ENCODE measurements at places on chromosomes 1 and 21.
A peak's percentile ranks its signal among the peaks of the same experiment; 100 is the strongest.

DNA sequence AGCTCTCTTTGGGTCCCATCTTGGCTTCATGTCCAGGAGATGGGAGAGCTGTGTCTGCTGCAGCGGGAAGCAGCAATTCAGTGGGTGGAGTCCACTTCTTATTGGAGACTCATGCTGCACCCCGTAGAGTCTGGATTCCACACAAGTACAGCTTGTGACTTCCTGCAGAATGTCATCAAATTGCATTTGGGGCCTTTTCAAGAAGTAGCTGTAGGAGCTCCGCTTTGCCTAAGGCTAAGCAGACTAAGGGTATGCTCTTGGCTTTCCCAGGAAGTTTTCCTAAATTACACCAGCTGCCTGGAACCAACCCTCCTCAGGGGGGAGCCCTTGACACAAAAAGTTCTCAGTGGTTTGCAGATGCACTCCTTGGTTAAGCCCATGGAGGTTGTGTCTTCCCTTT lies 5.7 kb upstream of the MOB3C start:
- no peak for DNase-seq

DNA sequence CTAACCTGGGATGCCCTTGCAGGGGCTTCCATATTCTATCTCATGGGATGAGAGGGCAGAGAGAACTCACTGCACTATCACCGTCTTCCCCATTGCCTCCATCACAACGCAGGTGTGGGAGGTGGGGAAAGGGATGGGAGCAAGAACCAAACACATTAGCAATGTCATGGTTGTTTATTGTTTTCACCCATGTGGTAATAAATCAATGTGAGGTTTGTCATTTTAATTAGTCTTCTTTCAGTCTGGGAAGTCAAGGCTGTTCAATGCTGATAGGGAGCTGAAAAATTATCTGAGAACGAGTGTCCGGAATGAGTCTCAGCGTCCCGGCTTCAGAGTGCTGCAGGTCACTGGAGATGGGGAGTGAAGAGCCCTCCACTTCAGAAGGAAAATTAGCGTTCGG lies 268.5 kb downstream of the DUSP10 start:
- DNase-seq: no peak

GRCh38 chr1:73537400-73537799 lies 660.6 kb downstream of the LRRIQ3 start:
- DNase-seq: no peak

GRCh38 chr1:154943649-154944400 lies 7.3 kb upstream of the PMVK start:
- DNase-seq: peak; percentile 29

GRCh38 chr1:110258734-110259133 lies 48.6 kb downstream of the KCNC4 start:
- no peak for DNase-seq

DNA sequence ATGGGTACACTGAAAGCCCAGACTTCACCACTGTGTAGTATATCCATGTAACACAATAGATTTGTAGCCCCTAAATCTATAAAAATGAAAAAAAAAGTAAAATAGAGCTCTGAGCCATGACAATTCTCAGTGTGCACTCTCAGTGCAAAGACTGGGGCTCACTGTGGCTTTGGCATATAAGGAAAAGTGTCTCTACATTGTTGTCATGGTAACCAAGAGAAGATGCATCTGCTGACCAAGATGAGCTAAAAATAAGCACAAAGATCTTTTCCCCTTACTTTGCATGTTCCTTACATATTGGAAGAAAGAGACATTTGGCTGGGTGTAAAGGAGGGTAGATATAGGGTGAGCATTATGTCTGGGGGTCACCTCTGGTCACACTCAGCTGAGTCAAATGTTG lies 12.0 kb downstream of the PGLYRP4 start:
- DNase-seq: no peak

- DNase-seq: no peak
Measured at GRCh38 chr1:25996966-25997827, 666 bp downstream of the PAFAH2 start.

DNA sequence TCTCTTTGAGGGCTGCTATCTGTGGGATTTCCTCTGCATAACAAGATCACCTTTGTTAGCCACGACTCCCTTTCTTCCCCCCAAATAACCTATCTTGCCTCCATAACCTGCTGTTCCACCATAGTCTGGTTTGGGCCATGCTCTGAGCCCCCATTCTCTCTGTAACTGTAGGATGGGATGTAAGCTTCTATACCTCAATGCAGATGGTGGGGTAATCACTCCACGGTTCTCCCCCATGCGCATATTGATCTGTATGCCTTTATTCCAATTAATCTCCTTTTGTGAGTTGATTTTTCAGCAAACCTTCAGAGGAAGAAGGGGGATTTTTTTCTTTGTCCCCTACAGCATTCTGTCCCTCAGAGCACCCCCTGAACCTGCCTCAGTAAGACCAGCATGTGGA lies 170.1 kb upstream of the IRF2BP2 start:
- no peak for DNase-seq

DNA sequence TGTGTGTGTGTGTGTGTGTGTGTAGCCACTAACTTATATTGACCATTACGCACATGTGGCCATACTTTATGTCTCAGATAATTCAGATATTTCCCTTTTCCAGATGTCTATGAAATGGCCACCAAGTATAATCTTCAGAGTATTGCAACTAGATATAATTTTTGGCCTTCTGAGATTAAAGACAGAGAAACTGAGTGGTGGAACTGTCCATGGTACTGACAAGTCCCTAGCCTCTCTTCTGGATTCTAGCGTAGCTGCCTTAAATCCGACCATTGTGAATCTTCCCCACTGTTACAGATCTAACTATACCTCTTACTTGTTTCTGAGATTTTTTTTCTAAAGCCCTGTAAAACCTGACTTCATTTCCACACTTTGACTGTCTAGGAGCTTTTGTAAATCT lies 100.0 kb upstream of the SERTAD4 start:
- no peak for DNase-seq

DNA sequence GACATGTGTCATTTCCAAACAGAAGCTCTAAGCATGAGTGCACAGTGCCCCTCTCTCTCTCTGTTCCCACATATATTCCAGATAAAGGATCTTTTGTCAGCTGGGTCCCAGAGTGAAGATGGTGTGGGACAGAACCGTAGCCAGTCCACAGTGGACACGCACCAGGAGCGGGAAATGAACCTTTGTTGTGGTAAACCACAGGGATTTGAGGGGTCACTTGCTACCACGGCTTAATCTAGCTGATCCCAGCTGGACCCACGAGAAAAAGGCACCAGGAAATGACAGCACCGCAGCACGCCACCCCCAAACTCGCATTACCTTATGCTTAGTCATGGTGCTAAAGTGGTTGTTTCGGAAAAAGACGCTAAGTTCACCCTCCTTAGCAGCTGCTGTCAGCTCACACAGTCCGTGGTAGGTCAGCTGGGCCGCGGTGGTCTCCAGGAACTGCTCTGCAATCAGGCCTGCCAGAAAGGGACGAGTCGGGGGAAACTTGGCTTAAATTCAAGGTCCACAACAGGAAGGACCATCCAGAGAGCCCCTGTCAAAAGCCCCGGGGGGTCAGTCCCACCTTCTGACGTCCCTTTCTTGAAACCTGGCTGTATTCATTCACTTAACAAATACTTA lies 7.5 kb downstream of the MINDY1 start:
- DNase-seq: no peak

GRCh38 chr1:117169871-117170596 lies 40.7 kb downstream of the VTCN1 start:
- DNase-seq: no peak

- DNase-seq: no peak
Measured at GRCh38 chr1:26234644-26235370, 807 bp downstream of the CEP85 start.

DNA sequence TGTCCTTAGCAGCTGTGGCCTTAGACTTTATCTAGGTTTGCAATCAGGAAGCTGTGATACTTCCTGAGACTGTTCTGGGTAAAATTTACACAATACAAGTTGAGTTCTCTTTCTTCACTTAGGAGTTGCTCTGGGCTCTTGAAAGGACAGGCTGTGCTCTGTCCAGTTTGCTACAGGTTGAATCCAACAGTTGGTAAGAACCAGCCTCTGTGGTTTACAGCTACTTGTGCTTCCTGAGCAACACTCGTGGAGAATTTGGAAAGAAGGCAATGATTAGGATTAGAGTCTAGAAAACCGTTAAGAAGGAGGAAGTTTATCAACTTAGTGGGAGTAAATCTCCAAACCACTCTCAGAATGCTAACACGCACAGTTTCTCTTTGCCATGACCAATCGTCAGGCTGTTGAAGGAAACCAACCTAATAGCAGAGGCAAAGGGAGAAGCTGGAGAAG lies 26.8 kb downstream of the GFI1 start:
- no peak for DNase-seq

- DNase-seq: no peak
Measured at GRCh38 chr1:30038134-30039025, 685.0 kb downstream of the MATN1 start.

DNA sequence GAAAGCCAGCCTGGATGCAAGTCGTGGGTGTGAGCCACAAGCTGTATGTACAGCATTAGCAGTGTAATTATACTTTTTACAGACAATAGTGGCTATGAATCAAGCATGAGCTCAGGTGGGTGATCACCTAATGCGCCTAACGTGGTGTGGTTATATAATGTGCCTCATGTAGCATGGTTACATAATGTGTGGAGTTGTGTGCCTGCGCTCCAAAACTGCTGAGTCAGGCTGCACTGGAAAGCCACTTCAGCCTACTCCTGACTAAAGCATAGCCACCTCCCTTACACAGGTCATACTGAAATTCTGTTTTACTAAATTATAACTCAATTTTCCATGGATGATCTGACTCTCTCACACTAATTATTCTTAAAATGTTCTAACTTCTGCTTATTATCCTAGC lies 69.8 kb downstream of the KCNT2 start:
- no peak for DNase-seq

GRCh38 chr1:14826172-14826636 lies 227.7 kb downstream of the KAZN start:
- DNase-seq: no peak

DNA sequence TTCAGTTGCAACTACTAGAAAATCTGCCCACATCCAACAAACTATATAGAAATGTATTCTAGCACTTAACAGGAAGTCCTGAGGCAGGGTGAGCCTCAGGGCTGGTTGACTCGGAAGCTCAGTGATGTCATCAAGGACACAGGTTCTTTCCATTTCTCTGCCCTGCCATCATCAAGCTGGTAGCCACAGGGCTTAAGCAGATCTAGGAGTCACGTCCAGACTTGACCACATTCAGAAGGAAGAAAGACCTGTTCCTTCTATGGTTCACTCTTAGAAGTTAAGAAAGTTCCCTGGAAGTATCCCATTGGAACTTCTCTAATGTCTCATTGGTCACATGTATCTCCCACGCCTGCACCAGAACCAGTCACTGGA lies 438.1 kb downstream of the PRDM2 start:
- no peak for DNase-seq

- no peak for DNase-seq
Measured at GRCh38 chr1:20404466-20404865, 81.5 kb downstream of the CAMK2N1 start.

- DNase-seq: no peak
Measured at GRCh38 chr1:176187001-176187400, 20.1 kb downstream of the COP1 start.

DNA sequence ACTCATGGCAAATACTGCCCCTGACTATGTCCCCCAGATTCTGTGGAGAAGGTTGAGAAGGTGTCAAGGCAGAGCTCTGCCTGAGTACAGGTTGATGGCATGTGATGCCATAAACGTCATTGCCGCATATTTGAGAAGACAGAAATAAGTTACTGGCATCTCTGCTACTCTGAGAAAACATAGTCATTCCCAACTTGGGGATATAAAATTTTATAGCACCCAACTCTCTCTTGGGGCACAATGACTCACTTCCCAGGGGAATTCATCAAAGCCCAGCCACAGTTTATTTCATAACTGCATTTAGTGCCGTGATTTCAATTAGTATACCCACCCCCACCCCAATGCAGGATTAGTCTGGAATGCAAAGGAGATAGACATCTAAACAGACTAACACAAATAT lies 101.9 kb upstream of the TNR start:
- DNase-seq: no peak

- no peak for DNase-seq
Measured at GRCh38 chr1:20017741-20018140, 38.3 kb upstream of the PLA2G2A start.

All from activated T-cell treated with anti-CD3 and anti-CD28 coated beads for 1 hour (primary cell).